ENCODE measurements at places on chromosomes 3 and 15.

GRCh38 chr3:189148081-189148507, 23.7 kb upstream of the TPRG1 start:
- peak; percentile 49 for DNase-seq

GRCh38 chr3:51361746-51362145, 23.3 kb upstream of the MANF start:
- DNase-seq: no peak

- DNase-seq: no peak
Observed at GRCh38 chr15:20357481-20358065, 184.0 kb downstream of the GOLGA6L6 start.

DNA sequence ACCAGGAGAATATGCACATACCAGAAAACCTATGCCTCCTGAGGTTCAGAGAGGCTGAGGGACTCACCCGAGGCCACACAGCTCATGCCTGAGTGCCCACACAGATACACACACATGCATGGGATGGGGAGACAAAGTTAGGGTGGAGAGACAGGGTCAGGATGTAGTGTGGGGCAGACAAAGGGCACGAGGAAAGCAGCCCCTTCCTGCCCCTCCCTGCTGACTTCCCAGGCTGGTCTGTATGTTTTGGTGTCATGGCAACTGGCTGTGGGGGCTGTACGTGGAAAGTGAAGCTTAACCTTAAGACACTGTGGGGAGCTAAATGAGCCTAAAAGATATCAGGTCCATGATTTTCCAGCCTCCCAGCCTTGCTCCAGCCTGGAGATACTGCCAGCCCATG, 57.8 kb downstream of the EPHB3 start:
- DNase-seq: no peak

- no peak for DNase-seq
Observed at GRCh38 chr3:58965865-58966264, 84.0 kb downstream of the CFAP20DC start.

DNA sequence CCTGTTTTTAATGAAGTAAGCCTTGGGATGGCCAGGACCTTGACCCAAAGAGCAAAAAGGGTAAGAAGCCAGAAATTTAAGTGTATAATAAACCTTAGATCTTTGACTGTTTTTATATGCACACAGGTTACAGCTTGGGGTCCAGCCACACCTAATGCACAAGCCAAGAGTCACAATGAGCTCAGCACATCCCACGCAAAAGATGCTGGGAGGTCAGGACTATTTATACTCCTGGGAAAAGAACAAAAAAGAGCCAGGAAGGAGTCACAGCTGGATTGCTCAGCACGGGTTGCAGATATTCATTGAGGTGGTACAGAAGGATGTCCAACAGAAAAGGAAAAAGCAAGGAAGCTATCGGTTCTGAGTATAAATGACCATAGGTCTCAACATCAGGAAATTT, 536.3 kb downstream of the NTRK3 start:
- no peak for DNase-seq

DNA sequence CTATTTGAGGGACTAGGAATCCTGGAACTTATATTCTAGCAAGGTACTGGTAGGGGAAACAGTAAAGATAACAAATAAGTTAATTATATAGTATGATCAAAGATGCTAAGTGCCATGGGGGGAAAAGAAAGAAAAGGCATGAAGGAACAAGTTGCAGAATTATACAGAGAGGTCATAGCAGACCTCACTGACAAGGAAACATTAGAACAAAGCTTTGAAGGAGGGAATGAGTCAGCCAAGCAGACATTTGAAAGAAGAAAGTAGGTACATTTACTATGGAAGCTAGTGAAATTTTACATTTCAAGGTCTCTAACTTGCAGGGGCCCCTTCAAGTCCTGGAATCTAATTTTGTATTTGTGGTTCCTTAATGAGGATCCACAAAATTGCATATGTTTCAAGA, 57.2 kb upstream of the TIPARP start:
- DNase-seq: no peak

GRCh38 chr3:141019244-141019643, 31.9 kb upstream of the SPSB4 start:
- DNase-seq: no peak

DNA sequence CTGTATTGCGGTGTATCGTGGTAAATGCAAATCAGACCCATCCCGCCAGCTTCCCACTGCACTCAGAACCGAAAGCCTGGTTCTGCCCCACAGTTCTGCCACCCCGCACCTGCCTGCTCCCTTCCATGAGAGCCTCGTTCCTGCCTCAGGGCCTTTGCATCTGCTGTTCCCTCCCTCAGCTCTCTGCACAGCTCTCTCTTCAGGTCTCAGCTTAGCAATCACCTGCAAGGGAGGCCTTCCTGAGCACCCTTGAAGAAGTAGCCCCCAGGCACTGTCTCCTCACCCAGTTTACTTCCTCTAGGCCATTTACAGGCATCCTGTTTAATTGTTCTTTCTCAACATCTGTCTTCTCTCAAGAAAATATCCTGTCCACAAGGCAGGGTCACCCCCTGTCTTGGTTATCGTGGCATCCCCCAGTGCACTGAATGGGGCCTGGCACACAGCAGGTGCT, 13.3 kb upstream of the IQSEC1 start:
- no peak for DNase-seq

GRCh38 chr3:140580746-140581145, 97.1 kb upstream of the TRIM42 start:
- DNase-seq: no peak

DNA sequence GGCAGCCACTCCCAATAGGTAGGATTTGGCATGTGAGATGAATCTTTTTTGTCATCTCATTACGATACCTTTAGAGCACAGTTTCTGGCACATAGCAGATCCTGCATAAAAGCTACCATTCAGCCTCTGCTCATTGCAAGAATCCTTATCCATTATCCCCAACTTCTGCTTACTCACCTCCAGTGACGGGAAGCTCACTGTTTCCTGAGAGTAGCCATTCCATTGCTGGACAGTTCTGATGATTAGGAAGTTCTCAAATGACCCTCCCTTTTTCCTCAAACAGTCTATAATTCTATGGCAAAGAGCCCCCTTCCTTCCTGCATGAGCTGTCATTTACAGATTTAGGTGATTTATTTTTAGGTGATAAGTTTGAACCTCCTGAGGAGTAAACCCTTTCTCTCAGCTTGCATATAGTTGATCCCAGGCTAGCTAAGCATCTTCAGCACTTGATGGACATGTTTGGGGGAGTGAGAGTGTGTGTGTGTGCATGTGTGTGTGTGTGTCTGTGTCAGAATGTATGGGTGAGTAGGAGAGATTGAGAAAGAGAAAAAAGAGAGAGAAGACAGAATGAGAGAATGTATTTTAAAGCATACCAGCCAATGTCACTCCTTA, 109.7 kb downstream of the LSM3 start:
- no peak for DNase-seq

- DNase-seq: peak; percentile 98
Observed at GRCh38 chr3:8629151-8630021, 15.2 kb downstream of the SSUH2 start.

- DNase-seq: no peak
Observed at GRCh38 chr3:81592101-81592500, 169.3 kb downstream of the GBE1 start.

DNA sequence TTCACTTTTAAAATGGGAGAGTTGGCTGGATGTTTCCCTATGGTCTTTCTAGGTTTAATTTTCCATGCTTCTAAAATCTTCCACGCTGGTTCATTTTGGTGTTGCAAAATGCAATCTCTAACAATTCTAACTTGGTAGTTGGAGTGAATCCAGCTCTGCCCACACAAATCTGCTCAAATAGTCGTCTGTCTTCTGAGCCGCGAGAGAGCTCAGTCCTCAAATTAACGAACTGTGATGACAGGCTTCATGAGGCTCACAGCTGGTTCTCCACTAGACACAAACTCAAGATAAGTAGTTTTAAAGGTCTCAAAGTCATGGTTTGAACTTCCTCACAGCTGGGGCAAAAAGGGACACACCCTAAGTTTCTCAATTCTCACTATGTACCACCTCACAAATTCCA, 178.6 kb upstream of the LYSMD4 start:
- DNase-seq: no peak

- peak; percentile 34 for DNase-seq
Observed at GRCh38 chr3:114827495-114827894, 319.6 kb downstream of the ZBTB20 start.
